ENCODE measurements at places on chromosomes 1 and 21. TPM values are rescaled to one million over a fixed set of nuclear protein-coding genes. Genes with fewer than 3 reads are reported as not detected.

LAMC2 gene
- total RNA-seq = 2.2 TPM

SLC44A3 gene
- 1.7 TPM for total RNA-seq

TRIM67 gene
- total RNA-seq = 0.15 TPM

DMBX1 gene
- not detected for total RNA-seq

SYTL1 gene
- total RNA-seq = 1.2 TPM

HP1BP3 gene
- total RNA-seq = 141 TPM

SMPDL3B gene
- total RNA-seq = 0.29 TPM

OLFM3 gene
- total RNA-seq = not detected

PTPN22 gene
- total RNA-seq = 0.34 TPM

GPR153 gene
- total RNA-seq = 13.0 TPM

Data from cardiac ventricle fibroblast (primary cell).